SHP77 (cell line): ENCODE measurements at places on chromosomes 2 and 18.
A peak's percentile ranks its signal among the peaks of the same experiment; 100 is the strongest.

DNA sequence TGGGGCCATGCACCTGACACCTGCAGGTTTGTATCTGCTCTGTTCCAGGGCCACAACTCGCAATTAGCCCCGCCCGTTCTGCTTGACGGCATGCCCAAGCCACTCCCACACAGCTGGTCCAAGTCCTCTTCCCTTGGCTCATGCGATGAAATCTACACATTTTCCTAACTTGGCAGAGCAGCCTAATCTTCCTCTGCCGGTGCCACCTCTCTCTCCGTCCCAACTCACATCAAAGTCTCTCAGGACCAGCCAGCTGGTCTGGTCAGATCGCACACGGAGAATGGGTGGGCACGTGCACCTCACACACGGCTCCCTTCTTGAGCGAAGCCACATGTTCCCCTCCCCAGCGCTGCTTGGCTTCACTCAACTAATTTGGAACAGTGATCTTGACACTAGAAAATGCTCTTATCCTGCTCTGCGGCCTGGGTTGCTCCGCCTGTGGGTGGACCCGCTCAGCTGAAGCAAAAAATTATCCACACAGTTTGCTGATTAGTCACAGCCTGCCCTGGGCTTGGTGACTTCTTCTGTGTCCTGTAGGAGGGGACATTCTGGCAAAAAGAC, 176.7 kb downstream of the NRP2 start:
- no peak for DNase-seq

DNA sequence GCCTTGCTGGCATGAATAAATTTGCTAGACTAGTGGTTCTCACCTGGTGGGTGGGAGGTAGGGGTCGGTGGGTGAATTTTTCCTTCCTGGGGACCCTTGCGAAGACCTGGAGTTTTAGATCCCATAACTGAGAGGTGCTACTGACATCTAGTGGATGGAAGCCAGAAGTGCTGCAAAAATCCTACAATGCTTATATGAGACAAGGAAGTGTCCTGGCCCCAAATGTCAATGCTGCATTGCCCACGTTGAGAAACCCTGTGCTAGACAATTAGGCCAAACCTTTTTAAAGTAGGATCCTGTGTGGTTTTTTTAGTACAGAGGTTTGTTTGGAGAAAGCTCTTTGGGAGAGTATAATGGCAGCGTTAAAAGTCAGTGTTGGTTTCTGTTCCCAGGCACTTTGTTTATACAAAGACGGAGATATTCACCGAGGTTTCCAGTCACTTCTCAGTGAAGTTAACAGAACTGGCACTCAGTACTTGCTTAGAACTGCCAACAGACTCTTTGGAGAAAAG, 9.6 kb downstream of the SERPINB8 start:
- DNase-seq = peak; percentile 52

- DNase-seq = no peak
Measured at GRCh38 chr18:10402871-10403559, 51.4 kb upstream of the APCDD1 start.

DNA sequence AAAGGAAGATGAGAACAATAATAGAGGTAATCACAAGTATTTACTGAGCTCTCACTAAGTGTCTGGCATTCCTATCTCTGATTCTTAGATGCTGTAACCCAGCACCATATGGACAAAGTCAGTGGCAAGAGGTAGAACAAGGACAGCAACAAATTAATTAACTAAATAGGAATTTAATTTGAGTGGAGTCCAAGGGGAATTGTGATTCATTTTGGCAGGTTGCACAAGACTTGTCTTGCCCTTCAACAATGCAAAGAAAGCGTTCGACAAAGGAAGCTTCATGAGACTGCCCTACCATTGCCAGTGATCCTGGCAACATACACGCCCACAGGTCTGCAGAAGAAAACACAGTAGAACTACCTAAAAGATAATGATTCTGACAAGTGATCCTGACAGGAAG, 221.6 kb downstream of the RBM43 start:
- DNase-seq = no peak

DNA sequence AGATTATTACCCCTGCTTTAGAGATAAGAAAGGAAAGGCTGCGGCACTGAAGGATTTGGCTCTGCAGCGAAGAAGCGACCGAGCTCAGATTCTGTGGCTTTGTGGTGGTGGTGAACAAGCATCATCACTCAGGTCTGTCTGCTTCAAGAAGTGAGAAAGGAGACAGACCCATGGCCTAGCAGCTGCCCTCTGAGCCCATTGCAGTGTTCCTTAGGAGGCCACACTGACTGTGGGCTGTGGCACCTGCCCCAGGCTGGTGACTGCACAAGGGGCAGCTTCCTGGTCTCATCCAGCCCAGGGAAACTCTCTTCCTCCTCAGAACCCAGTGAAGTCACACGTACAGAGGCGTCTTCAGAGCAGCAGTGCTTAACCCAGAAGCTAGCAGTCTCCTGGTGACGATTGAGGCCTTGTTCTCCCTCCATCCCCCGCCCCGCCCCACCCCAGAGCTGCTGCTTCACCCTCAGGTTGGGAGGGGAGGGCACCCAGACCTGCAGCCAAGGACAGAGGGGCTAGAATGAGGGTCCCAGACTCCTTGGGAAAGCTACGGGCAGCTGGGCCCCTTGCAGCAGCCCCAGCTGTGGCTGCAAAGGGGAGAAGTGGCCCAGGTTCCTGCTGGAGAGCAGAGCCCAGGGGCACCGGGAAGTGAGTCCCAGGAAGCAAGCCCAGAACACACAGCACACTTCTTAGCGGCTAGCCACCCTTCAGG, 22.2 kb downstream of the BIN1 start:
- no peak for DNase-seq

- no peak for DNase-seq
Measured at GRCh38 chr2:168119515-168120141, 127.8 kb downstream of the STK39 start.

GRCh38 chr2:28096421-28096820, 205.9 kb downstream of the BABAM2 start:
- DNase-seq = no peak

DNA sequence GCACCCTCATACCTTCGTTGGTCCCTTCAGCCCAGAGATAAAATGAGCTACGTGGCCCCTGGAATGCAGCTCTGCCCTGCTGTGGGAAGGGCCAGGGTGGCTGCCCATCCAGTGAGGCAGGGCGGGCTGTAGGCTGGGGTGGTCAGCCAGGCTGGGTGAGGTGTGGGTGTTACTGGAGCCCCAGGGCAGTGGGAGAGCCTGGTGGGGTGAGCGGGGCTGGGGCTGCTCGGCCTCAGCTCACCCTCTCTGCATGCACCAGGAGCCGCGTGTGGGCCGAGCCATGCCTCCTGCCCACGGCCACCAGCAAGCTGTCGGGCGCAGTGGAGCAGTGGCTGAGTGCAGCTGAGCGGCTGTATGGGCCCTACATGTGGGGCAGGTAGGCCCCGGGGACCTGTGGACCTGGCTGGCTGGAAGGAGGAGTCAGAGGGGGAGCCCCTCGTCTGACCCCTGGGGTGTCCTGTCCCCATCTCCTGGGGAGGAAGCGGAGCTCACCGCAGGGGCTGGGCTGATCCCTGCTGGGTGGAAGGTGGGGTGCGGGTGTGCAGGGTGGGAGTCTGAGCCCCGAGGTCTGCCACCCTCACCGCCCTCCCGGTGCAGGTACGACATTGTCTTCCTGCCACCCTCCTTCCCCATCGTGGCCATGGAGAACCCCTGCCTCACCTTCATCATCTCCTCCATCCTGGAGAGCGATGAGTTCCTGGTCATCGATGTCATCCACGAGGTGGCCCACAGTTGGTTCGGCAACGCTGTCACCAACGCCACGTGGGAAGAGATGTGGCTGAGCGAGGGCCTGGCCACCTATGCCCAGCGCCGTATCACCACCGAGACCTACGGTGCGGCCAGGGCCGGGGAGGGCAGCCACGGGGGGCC, 5.5 kb downstream of the RNPEPL1 start:
- DNase-seq = no peak

DNA sequence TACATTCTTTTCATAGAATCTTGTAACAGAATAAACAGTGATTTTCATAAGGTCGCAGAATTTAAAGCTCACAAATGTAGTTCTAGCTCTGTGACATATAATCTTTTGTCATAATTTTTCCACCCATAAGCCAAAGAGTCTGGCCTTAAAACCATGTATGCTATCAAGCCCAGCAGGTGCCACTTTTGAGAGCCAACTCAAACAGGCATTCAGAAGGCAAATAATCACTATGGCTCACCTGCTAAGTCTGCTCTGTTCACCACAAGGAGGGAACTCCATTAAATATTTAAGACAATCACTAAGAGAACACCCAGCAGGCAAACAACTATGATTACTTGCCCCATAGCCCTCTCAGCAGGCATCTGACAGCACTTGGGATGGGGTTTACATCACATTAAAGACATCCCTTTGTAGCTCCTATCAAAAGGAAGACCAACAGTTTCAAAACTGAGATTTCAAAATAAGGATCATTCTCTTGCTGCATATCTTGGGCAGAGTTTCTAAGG, 241.6 kb downstream of the PDE11A start:
- no peak for DNase-seq

- DNase-seq = no peak
Measured at GRCh38 chr18:7684966-7685365, 117.8 kb downstream of the PTPRM start.

DNA sequence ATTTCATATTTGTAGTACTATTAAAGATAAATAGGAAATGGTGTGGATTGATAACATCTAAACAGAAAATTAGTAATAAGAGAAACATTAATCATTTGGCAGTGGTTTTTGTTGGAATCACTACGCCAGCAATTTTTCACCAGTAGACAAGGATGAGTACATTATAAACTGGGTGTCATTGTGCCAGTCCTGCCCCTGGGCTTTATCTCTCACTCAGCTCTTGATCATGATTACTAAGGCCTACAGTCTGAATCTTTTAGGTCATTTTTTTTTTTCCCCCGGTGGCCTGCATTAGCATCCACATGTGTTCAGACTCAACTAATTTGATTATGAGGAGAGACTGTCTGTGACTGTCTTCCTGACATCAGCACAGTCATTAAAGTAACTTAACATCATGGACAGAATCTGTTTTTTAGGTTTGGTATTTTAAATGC, 16.2 kb downstream of the GULP1 start:
- no peak for DNase-seq

DNA sequence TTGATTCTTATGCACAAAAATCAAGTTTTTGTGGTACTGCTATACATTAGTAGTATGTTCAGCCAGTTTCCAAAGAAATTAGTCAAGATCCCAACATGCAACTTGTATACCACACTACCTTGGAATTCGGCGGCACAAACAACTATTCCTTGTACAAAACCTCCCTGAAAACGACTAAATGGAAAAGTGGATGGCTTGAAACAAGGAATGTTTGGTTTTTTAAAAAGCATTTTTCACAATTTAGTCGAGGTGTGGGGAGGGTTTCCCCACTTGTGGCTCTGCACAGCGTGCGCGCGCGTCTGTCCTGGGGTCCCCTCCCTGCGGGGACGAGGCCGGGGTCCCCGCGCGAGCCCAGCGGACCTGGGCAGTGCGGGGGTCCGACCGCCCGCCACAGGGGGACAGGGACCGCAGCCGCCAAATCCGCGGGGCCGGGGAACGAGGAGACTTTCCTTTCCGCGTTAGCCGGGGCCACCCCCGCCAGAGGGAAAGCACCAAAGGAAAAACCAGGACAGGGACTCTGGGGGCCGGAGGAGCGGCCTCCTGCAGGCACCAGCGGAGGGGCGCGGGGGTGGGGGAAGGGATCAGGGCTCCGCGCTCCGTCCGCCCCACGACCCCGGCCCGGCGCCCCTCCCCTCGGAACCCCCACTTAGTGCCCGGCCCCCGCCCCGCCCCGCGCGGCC, 534 bp upstream of the SOCS6 start:
- no peak for DNase-seq

- no peak for DNase-seq
Measured at GRCh38 chr2:102837626-102838198, 75.9 kb downstream of the TMEM182 start.

DNA sequence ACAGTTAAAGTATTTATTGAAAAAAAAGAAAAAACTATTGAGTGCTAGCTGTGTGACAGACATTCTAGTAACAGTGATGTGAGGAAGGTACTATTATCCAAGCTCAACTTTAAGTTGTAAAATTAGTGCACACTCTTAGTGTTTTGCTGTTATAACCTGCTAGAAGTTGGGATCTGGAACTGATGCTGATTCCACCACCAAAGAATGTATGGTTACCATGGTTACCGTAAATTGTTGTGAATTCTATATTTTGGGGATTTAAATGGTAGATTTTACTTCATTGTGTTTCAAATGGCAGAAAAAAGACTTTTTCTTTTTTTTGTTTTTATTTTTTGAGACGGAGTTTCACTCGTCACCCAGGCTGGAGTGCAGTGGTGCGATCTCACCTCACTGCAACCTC, 5.3 kb downstream of the AGFG1 start:
- no peak for DNase-seq

DNA sequence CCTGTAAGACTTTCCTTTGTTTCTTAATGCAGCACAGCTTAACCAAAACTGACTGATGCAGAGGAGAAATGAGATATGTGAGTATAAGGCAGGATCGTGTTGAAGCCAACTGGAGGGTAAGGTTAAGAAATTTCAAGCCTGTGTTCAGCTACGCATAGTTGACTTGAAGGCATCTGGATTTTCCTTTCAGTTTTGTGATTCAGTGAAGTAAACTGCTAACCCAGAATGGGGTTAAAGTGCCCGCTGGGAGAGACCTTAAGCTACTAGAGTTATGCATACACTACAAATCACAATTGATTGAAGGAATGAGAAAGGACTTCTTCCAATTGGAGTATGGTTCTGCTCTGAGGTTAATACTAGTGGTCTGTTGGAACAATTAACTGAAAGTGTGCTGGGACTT, 22.6 kb downstream of the THSD7B start:
- DNase-seq = no peak

DNA sequence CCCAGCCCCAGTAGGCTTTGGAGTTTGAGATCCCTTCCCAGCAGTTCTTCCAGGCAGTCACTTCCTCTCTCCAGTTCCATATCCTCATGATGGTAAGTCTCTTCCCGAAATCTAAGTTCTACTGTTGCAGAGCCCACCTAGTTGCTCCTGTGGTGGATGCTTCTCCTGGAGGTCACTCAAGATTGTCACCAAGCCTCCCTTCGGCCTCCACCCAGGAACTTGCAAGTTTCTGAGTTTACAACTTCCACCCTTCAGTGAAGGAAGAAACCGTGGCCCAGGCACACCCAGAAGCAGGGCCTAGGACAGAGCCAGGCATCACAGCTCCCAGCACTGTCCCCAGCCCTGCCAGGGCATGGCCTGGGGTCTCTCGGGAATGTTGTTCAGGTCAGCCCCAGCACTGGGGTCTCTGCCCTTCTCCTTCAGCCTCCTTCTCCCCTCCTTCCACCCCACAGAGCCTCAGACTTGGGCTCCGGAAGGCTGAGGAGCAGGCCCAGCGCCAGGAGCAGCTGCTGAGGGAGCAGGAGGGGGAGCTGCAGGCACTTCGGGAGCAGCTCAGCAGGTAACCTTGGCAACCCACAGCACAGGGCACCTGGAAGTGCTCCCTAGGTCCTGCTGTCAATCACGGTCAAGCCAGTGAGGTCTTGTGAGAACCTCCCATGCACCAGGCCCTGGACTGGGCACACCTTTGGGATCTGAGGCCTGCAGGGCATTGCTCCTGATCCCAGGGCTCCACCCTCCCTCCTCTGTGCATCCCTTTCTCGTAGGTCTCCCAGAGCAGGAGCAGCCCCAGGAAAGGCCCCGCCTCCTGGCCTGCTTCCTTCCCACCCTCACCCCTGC, 7.1 kb downstream of the RUFY4 start:
- no peak for DNase-seq

- no peak for DNase-seq
Measured at GRCh38 chr2:27105981-27106380, 12.9 kb downstream of the CGREF1 start.
